ENCODE measurements at places on chromosomes 4 and X.

GRCh38 chrX:68684291-68684918, 36.9 kb downstream of the STARD8 start:
- no peak for DNase-seq

GRCh38 chr4:57148177-57148576, 38.0 kb upstream of the IGFBP7 start:
- DNase-seq, result no peak

DNA sequence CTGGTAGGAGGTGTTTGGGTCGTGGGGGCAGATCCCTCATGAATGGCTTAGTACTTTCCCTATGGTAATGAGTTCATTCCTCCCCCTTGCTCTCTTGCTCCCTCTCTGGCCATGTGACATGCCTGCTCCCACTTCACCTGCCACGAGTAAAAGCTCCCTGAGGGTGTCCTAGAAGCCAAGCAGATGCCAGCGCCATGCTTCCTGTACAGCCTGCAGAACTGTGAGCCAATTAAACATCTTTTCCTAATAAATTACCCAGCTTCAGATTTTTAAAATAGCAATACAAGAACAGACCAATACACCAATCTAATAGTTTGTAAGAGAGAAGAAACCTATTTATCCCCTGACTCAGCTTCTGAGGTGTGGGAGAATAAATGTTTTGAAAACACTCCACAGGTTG, 60.5 kb downstream of the FGFBP1 start:
- no peak for DNase-seq

- DNase-seq, result no peak
These were observed 121.4 kb downstream of the NHS start for GRCh38 chrX:17496407-17496806.

DNA sequence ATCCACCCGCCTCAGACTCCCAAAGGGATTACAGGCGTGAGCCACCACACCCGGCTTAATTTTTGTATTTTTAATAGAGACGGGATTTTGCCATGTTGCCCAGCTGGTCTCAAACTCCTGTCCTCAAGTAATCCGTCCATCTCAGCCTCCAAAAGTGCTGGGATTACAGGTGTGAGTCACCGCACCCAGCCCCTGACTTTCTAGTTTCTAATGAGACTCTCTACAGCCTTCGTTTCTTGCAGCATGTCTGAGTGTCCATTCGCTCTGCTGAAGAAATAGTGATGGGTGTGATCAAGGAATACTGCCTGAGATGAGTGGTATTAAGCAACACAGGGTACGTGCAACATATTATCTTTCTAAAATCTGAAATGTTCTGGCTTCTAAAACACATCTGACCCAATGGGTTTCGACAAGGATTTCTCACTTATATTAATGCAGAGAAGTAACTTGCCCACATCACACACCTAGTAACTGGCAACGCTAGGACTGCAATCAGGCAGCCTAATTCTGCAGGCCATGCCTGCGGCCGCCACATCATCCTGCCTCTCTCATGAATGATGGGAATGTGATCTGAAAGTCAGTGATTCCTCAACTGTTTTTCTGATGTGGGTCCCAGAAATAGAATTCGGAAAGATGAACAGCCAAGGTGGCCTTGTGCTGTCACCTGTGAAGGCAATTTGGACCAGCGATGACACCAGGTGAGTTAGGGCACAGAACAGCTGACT, 74.3 kb downstream of the RBM47 start:
- no peak for DNase-seq

GRCh38 chr4:44660396-44660795, 9.0 kb upstream of the YIPF7 start:
- DNase-seq, result no peak

DNA sequence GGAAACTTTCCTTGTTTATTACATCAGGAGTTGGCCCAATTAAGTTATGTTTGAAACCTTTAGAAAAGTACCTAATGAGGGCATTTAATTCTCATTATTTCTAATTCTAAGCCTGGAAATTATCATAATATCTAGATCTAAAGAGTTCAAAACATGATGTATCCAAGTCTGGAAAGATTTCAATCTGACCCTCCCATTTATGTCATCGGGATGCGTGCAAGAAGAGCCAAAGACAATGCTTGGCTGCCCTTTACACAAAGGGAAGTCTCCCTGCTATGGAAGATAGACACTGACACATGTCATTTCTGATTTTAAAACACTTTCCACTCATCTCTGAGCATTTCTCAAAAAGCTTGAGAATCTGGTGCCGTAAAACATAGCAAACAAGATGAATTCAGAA, 222.4 kb downstream of the ANTXR2 start:
- no peak for DNase-seq

Measured in Panc1 (cell line).